ENCODE measurements at places on chromosomes 1 and 21. TPM values are rescaled to one million over a fixed set of nuclear protein-coding genes. Genes with fewer than 3 reads are reported as not detected.

- H3K36me3 ChIP-seq = no peaks in the 10 kb centered on the region
- no peak for DNase-seq
- H3K4me1 ChIP-seq = no peaks in the 10 kb centered on the region
- H3K27ac ChIP-seq = no peak overlapping the region
Measured at GRCh38 chr1:214066936-214067335, 79.2 kb downstream of the PROX1 start.

DNA sequence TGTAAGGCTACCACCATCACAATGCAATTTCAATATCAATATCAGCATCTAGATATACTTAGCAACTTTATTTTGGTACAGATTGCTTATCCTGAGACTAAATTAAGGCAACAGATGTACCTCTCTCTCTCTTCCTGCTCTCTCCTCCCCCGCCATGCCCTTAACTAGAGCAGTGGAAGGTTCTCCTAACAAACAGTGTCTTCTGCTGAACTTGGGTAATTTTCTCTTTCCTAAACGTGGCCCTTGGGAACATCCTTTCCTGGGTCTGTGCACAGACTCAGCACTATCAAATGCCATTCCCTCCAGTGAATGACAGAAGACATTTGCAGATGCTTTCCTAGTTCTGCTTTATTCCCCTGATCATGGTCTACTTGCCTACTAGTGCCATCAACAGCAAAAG is 85.6 kb upstream of the TTC39A start:
- H3K36me3 ChIP-seq = peaks cover 20% of the 10 kb centered on the region
- DNase-seq = no peak
- H3K27me3 ChIP-seq = no peaks in the 10 kb centered on the region
- H3K4me3 ChIP-seq = no peak overlapping the region
- peaks cover 16% of the 10 kb centered on the region for H3K4me1 ChIP-seq

DNA sequence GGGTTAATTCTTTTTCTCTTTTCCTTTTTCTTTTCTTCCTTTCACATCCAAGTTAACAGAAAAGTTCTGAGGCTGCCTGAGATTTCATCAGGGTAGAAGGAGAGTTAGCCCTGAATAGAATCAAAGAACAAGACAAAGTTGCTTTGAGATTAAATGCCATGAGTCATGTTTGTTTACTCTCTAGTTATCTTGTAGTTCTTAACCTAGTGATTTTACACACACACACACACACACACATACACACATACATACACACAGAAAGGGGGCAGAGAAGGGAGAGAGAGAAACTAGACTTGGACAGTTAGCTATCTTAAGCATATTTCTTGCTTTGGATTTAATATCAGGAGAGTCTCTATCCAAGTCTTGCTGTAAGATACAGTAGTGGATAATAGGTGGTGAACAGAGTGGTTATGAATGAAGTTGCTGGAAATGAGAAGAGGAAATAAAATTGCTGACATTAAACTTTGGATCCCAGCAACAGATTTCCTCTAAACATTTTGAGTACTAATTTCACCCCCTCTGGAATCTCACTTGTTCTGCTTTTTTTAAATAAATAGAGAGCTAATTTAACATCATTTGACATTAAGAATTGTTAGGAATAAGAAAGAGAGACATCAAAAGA is 19.9 kb downstream of the PLA2G4A start:
- no peak for DNase-seq
- no peak overlapping the region for H3K27ac ChIP-seq
- no peaks in the 10 kb centered on the region for H3K4me1 ChIP-seq

DNA sequence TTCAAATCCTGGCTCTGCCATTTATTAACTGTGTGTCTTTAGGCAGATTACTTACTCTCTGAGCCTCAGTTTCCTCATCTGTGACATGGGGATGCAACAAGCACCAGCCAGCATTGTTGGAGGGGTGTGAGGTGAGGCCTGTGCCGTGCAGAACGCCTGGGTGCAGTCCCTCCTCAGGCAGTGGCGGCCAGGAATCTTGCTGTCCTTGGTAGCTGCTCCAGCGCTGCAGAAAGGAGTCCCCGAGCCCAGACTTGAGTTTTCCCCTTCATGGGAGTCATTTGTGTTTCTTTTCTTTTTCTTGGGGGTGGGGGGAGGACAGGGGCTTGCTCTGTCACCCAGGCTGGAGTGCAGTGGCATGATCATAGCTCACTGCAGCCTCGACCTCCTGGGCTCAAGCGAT is 46.6 kb downstream of the DISP3 start:
- H3K36me3 ChIP-seq = no peaks in the 10 kb centered on the region
- no peak overlapping the region for H3K27ac ChIP-seq

CD1E gene
- total RNA-seq = not detected

GRCh38 chr1:27528818-27529703 is 39.1 kb upstream of the WASF2 start:
- H3K27ac ChIP-seq = no peak overlapping the region
- peaks cover 7% of the 10 kb centered on the region for H3K4me1 ChIP-seq
- DNase-seq = no peak
- H3K27me3 ChIP-seq = no peaks in the 10 kb centered on the region
- H3K4me3 ChIP-seq = no peak overlapping the region

DNA sequence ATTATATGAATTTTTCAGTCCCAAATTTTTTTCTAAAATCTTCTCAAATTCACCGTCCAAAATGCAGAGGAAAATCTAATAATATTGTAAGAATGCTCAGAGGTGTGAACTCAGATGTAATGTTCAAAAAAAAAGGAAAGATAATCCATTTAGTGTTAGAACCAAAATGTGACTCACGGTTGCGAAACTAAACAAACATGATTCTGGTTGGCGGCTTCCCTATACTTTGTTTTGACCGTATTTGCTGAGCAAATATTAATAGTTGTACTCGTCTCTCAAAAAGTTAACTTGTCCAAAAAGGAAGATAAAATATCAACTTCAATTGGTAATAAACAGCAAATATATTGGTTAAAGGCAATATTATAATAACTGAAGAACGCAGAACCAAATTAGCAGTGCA is 34.4 kb downstream of the ZSWIM5 start:
- no peaks in the 10 kb centered on the region for H3K4me1 ChIP-seq
- DNase-seq = no peak
- H3K4me3 ChIP-seq = no peak overlapping the region
- no peaks in the 10 kb centered on the region for H3K36me3 ChIP-seq

GRCh38 chr1:60541831-60542532 is 468.4 kb upstream of the C1orf87 start:
- H3K4me3 ChIP-seq = no peak overlapping the region
- H3K4me1 ChIP-seq = no peaks in the 10 kb centered on the region
- no peaks in the 10 kb centered on the region for H3K36me3 ChIP-seq
- H3K27me3 ChIP-seq = no peaks in the 10 kb centered on the region

- H3K27me3 ChIP-seq = no peaks in the 10 kb centered on the region
- H3K27ac ChIP-seq = no peak overlapping the region
- H3K36me3 ChIP-seq = no peaks in the 10 kb centered on the region
Measured at GRCh38 chr1:227905573-227906487, 41.9 kb downstream of the WNT9A start.

PLXNA2 gene
- 8.7 TPM for total RNA-seq

DNA sequence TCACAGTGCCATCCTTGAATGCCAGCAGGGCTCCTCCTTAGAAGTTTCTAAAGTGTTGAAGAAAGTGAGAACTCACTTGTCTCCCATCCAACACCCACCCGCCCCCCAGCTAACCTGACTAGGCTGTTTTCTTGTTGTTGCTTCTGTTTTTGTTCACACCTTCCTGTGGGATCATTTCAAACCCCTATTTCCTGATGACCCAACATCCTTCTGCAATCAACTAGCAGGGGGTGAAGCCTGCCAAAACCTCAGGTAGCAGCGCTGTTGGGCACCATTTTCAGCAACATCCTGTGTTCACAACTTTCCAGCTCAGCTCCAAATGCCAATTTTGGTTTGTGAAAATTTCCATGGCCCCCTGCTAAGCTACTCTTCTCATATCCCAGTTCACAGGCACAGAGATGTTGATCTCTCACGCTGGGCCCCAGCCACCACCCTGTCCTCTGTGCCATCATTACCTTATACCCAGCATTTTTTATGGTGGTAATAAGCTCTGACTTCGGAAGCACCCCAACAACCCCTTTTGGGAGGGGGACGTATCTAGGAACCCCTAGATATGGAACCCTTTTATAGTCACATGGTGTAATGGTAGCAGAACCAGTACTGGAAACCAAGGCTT is 41.4 kb downstream of the CDC7 start:
- H3K4me3 ChIP-seq = no peak overlapping the region
- no peaks in the 10 kb centered on the region for H3K36me3 ChIP-seq
- no peak overlapping the region for H3K27ac ChIP-seq

DNA sequence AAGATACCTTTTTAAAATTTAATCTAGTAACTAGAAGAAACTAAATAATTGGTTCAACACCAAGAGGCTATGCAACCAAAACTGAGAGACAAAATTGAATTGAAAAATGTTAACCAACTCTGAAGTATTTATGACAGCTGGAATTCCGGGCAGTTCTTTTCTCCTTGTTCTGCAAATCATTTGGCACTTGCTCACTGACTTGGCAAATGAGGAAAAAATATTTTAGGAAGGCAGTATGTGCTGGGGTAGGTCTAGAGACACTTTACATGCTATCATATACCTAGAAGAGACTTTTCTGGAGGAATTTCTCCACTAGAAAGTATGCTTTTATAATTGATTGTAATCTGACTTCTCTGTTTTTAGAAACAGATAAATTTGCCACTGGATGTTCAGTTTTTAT is 22.1 kb upstream of the SH3D21 start:
- H3K4me1 ChIP-seq = no peaks in the 10 kb centered on the region
- DNase-seq = no peak
- H3K4me3 ChIP-seq = no peak overlapping the region
- peaks cover 80% of the 10 kb centered on the region for H3K36me3 ChIP-seq
- H3K27me3 ChIP-seq = no peaks in the 10 kb centered on the region

GRCh38 chr1:218787826-218788225 is 385.9 kb upstream of the LYPLAL1 start:
- H3K36me3 ChIP-seq = no peaks in the 10 kb centered on the region
- no peaks in the 10 kb centered on the region for H3K4me1 ChIP-seq
- no peaks in the 10 kb centered on the region for H3K27me3 ChIP-seq

DNA sequence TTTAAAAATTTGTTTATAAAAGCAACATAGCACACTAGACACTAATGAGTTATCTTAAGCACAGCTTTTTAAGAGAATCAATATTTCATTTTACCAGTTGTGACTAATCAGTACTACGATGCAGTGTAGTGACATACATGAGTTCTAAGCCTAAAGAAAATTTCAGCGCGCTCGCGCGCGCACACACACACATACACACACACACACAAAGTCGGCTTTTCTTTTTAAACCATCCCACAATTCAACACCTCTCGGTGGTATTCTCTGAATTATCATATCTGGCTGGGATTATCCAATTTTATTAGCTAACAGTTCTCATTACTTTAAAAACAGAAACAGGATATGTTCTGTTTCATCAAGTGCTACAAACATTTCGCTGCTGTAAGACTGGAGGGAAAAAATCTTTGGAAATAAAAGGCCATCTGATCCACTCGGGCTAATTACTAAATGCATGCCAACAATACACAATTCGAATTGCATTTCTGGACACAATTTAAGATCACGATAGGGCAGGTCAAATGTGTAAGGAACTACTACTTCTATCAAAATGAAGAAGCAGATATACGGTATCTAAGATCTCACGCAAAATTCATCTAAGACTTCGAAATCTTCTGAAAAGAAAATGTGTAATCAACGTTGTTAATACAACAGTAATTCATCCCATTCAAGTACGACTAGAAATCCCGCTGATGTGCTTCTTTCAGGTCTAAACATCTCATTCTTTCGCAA is 1.2 kb downstream of the TUT4 start:
- H3K4me1 ChIP-seq = peaks cover 15% of the 10 kb centered on the region
- peaks cover 8% of the 10 kb centered on the region for H3K36me3 ChIP-seq
- no peaks in the 10 kb centered on the region for H3K27me3 ChIP-seq
- H3K4me3 ChIP-seq = peak overlapping the region; percentile 89
- H3K27ac ChIP-seq = no peak overlapping the region
- peak; percentile 45 for DNase-seq

CFAP74 gene
- not detected for total RNA-seq

PARK7 gene
- total RNA-seq = 479 TPM

- no peaks in the 10 kb centered on the region for H3K27me3 ChIP-seq
- H3K36me3 ChIP-seq = peaks cover 84% of the 10 kb centered on the region
- H3K4me1 ChIP-seq = peaks cover 81% of the 10 kb centered on the region
- DNase-seq = no peak
- no peak overlapping the region for H3K4me3 ChIP-seq
- H3K27ac ChIP-seq = peak overlapping the region; percentile 97
Measured at GRCh38 chr21:34878940-34879339, 170.2 kb downstream of the RUNX1 start.

GRCh38 chr1:31576743-31577455 is 584 bp downstream of the TINAGL1 start:
- peaks cover 61% of the 10 kb centered on the region for H3K4me1 ChIP-seq
- H3K27me3 ChIP-seq = no peaks in the 10 kb centered on the region
- peak; percentile 41 for DNase-seq
- H3K27ac ChIP-seq = peak overlapping the region; percentile 15
- no peaks in the 10 kb centered on the region for H3K36me3 ChIP-seq
- peak overlapping the region; percentile 31 for H3K4me3 ChIP-seq

DNA sequence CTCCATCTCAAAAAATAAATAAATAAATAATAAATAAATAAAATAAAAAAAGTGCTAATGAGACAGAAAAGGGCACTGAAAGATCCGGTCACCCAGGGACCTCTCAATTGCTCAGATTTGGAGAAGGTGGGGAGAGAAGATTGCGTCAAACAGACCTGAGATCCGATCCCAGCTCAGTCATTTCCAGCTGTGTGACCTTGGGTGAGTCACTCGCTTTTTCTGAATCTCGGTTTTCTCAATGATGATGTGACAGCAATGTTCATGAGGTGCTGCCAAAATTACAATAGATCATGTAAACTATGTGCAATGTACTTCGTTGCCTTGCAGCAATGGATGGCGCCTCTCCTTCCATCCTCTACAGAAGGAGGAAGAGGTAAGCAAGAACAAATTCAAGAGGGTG is 11.1 kb upstream of the MEF2D start:
- no peaks in the 10 kb centered on the region for H3K27me3 ChIP-seq
- DNase-seq = no peak
- H3K27ac ChIP-seq = no peak overlapping the region
- H3K36me3 ChIP-seq = no peaks in the 10 kb centered on the region
- peaks cover 7% of the 10 kb centered on the region for H3K4me1 ChIP-seq
- H3K4me3 ChIP-seq = no peak overlapping the region

MCOLN2 gene
- total RNA-seq = 1.4 TPM

GRCh38 chr1:231177226-231177625 is 15.4 kb downstream of the TRIM67 start:
- no peak for DNase-seq
- no peaks in the 10 kb centered on the region for H3K4me1 ChIP-seq
- no peak overlapping the region for H3K4me3 ChIP-seq
- no peak overlapping the region for H3K27ac ChIP-seq

C21orf58 gene
- total RNA-seq = 20.3 TPM

DNA sequence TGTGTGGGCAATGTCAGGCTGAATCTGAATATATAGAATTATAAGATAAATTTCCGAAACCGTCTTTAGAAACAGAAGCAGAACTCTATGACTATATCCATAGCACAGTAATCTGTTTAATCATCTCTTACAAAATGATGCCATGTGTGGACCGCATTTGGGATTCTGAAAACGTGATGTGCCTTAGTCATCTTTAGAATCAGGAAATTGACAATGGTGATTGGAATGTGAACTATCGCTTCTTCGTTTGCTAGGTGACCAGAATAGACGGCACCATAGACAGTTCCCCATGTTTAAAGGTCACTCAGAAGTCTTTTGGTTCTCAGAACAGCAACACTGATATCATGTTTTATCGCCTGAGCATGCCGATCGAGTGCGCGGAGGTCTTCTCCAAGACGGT is 300.3 kb downstream of the ZP4 start:
- no peak overlapping the region for H3K27ac ChIP-seq
- H3K36me3 ChIP-seq = no peaks in the 10 kb centered on the region
- no peak overlapping the region for H3K4me3 ChIP-seq
- H3K4me1 ChIP-seq = no peaks in the 10 kb centered on the region

GRCh38 chr1:85134583-85135391 is 66.0 kb downstream of the SYDE2 start:
- H3K4me3 ChIP-seq = no peak overlapping the region
- H3K27me3 ChIP-seq = no peaks in the 10 kb centered on the region
- H3K4me1 ChIP-seq = no peaks in the 10 kb centered on the region
- H3K27ac ChIP-seq = no peak overlapping the region

Measured in SJSA1 (cell line).